AG09309 (cell line): ENCODE measurements at places on chromosomes 4 and X.
A peak's percentile ranks its signal among the peaks of the same experiment; 100 is the strongest.

DNA sequence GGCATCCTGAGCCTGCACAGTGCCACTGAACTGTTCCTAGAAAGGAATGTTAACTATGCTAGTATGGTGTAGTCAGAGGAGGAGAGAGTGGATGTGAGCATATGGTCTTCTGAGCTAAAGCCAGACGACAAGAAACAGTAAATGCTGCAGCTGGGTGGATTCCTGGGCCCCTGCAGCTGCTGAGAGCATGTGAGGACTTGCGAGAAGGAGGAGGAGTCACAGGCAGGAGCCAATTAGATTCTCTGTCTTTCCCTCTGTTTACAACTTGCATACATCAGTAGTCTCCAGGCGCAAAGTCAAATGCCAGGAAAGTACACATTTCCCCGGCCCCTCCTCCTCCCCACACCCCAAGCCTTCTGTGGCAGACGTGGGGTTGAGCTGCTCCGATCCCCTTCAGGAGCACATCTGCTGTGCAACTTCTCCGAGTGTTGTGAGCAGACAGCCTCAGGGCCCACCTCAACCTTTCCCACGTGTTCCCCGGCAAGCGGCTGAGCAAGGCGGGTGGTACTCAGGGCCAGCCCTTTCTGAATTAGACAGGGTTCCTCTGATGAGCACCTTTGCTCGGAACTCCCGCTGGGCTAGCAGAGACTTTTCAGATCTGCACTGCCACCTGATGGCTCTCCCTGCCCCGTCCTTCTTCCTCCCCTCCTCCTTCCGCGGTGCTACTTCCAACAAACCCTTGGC lies 108.7 kb upstream of the ATP6AP2 start:
- DNase-seq: peak; percentile 25

DNA sequence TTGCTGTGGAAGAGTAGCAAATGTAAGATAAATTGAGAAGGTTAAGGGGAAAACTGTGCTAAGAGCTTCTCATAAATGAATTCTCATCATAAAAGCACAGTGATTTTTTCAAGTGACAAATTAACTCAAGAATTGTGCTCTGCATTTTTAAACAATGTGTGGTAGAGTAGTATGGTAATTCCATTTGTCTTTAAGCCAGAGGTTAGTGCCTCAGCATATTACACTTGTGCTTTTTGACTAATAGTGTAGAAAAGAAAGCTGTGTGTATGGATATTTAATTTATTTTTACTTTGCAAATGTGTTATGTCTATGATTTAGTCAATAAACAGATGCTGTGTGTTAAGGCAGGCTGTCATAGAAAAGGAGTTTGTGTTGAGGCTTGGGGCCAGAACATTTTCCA lies 61.0 kb downstream of the FHIP1A start:
- DNase-seq: no peak

- no peak for DNase-seq
Measured at GRCh38 chrX:40872351-40872750, 137.0 kb upstream of the MED14 start.

DNA sequence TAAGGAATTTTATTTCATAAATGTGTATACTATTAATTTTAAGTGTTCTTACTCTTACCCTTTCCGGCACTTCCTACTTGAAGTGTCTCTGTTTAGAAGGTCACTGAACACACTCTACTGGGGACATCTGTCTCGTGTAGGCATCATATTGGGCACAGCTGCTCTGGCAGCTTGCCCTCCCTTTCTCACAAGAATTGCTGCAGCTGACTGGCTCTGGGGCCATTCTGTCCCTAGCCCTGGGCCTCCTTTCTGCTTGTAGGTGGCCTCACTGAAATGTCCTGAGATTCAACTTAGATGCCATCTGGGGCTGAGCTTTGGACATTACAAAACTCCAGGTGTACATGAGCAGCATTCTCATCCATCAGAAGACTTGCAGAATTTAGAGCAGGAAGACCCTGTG lies 49.6 kb downstream of the SMAD1 start:
- DNase-seq: no peak

DNA sequence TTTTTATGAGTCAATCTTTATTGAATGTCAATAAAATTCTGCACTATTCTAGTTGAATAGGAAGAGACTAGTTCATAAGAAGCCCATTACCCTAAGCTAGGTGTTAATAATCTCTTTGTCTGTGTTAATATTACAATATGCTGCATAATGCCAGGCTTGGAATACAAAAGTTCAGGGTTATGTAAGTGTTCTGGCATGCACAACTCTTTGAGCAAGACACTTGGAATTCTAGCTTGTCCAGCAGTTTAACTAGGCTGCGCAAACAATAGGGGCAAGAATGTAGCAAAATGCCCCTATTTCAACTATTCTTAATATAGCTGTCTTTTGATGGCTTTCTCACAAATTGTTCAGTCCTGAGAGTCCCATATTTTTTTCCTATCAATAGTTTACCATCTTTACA lies 31.3 kb upstream of the ETNPPL start:
- no peak for DNase-seq

DNA sequence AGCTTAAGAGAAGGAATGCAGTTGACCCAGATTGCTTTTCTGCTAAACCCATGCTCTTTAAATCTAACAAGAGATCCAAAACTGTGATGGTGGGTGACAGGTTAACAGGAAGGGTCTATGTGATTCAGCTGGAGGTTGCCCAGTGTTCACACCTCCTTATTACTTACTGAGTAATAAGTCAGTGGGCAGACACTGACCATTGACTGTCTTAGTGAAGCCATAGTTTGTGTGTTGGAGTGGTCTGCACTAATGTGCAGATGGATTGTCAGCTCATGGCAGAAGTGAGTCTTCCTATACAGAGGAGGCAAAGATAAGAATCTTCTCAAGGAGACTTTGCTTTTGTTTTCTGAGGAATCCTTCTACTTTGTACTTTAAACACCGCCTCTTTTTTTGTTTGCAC lies 15.2 kb upstream of the RUFY3 start:
- DNase-seq: no peak

DNA sequence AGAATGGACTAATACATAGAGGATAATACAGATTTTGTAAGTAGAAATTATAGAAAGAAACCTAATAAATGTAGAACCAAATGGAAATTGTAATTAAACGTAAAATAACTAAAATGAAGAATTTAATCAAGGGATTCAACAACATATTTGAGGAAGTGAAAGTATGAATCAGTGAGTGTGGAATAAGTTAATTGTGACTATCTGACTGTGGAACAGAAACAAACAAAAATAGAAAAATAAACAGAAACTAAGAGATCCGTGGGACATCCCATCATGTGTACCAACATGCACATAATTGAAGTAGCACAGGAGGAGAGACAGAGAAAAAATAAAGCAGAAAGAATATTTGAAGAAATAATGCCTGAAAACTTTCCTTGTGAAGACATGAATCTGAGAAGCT lies 208.6 kb upstream of the TACR3 start:
- no peak for DNase-seq

GRCh38 chr4:94939791-94940519 lies 182.2 kb downstream of the BMPR1B start:
- DNase-seq: no peak

GRCh38 chrX:133570549-133570948 lies 155.3 kb upstream of the GPC4 start:
- DNase-seq: peak; percentile 23

DNA sequence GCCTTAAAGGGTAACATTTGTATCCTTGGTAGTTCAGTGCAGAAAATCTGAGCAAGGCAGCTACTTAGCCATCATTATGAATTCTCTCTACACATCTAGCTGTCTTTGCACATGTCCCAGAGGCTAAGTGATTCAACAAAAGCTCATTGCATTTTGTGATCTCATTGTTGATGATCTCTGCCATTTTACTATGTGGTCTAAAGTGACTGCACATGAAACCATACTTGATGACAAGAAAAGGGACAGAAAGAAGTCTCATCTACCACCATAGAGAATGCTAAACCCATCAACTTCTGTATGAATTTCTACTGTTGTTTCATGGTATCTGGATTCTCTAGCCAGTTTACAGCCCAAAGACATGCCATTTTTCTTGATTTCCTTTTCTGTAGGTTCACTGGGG lies 5.9 kb upstream of the PGK1 start:
- DNase-seq: no peak

- DNase-seq: no peak
Measured at GRCh38 chr4:165293927-165294649, 33.4 kb upstream of the MSMO1 start.

DNA sequence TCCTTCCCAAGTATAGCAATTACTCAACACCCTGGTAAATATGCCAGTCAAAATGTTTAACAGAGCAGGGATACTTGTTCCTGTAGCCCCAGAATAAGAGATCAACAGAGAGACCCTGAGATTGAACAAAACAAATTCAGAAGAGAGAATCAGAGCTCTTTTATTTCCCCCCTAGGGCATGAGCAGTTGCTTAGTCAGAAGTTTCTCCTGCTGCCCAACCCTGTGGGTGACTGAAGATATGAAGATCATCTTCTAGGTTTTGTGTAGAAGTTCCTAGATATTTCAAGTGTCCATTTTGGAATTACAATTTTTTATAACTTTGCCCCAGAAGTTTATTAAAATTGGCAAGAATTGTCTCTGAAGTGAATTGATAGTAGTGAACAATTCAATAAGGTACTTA lies 59.1 kb upstream of the RXFP1 start:
- no peak for DNase-seq

GRCh38 chr4:156576946-156577345 lies 394.7 kb downstream of the PDGFC start:
- no peak for DNase-seq

DNA sequence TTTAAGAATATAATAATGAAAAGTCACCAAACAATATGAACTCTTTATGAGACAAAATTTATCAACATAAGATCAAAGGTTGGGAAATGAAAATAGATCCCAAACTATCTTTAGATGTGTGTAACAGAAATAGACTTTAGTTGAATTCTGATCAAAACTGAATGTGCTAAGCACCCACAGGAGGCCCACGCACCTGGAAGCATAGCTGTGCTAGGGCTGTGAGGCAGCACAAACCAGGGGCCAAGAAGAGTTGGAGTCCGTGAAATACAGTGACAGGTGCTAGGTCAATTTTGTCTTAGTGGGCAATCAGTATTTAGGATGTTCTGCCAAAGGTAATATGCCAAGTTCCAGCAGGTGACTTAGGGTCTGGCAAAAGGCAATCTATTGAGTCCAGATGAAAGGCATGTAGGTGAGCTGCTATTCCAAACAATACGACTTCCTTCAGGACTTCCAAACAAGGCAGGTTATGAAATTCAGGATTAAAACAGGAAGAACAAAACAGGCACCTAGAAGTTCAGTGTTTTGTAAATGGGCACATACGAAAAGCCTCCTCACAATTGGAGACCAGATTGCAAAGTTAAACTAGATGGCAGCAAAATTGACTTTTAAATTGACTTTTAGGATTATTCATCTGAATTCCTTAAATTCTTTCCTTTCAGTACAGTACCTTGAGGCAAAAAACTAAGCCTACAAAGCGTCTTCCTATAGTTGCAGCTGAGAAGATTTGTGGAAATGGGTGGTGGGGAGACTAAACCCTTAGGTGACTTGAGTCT lies 4.7 kb upstream of the PCDH18 start:
- DNase-seq: no peak

GRCh38 chr4:113823291-113823659 lies 61.7 kb upstream of the CAMK2D start:
- DNase-seq: no peak

DNA sequence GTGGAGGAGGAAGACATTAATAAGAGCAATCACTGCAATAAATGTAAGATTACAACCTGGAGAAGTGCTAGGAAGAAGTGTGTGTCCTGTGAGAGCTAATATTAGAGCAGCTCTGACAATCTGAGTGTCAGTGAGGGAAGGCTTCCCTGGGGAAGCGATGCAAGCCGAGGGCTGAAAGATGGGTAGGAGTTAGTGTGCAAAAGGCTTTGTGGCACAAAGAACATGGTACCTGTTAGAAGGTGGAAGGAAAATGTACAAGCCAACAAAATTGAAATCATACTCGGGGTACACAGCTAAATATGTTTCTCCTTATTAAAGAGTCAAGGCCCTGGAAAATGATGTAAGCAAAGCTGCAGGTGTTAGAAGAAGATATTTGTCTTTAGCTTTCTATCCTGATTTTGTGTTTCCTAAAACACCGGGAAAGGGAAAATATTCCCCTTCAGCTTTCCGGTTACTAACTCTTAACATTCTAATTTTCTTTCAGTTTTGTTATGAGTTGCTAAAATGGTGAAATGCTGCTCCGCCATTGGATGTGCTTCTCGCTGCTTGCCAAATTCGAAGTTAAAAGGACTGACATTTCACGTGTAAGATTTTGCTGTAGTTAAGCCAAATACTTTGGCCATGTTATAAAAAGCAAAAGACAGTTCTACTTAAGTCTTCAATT lies 808 bp downstream of the THAP6 start:
- DNase-seq: no peak

GRCh38 chr4:51932261-51932660 lies 87.9 kb downstream of the LRRC66 start:
- peak; percentile 81 for DNase-seq

DNA sequence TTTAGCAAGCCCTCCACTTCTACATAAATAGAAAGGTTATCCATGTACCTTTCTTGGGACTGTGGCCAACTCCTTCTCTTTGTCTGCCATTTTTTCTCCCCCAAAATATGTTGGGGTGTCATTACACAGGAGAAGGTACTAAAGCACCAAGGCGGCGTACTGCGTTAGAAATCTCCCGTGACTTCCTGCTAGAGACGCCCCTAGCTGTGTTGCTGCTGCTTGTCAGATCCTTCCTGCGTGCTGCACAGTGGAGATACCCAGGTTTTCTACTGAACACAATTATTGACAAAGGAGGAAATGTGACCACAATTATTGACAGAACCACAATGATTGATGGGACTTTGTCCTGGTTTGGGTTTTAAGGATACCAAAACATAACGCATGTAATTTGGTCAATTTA lies 97.7 kb downstream of the EFHC2 start:
- DNase-seq: no peak

GRCh38 chr4:85598936-85599335 lies 124.0 kb downstream of the ARHGAP24 start:
- no peak for DNase-seq

- DNase-seq: no peak
Measured at GRCh38 chr4:5261866-5262265, 210.6 kb downstream of the STK32B start.

- no peak for DNase-seq
Measured at GRCh38 chr4:36551697-36552214, 270.3 kb downstream of the DTHD1 start.

DNA sequence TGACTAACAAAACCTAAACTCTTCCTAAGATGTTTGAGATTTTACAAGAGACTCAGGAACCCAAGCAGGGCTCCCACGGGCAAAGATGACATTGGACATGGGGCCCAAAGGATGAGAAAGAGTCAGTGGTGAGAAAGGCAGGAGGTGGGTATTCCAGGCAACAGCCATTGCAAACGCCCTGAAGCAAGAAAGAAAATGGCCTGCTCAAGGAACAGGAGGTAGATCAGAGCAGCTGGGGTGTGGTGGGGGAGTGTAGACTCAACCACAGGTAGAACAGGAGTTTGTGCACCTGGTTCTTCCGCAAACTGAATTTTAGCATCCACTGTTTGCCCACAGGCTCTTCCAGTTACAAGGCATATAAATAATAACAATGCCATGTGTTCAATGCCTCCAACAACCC lies 3.3 kb downstream of the PPP2R2C start:
- no peak for DNase-seq

GRCh38 chr4:53307210-53307609 lies 58.7 kb downstream of the SCFD2 start:
- DNase-seq: no peak
